ENCODE measurements at places on chromosomes 4 and X.

GRCh38 chrX:118862091-118862490 is 38.5 kb downstream of the ZCCHC12 start:
- DNase-seq = no peak

GRCh38 chr4:39657465-39657864 is 18.8 kb upstream of the SMIM14 start:
- no peak for DNase-seq

DNA sequence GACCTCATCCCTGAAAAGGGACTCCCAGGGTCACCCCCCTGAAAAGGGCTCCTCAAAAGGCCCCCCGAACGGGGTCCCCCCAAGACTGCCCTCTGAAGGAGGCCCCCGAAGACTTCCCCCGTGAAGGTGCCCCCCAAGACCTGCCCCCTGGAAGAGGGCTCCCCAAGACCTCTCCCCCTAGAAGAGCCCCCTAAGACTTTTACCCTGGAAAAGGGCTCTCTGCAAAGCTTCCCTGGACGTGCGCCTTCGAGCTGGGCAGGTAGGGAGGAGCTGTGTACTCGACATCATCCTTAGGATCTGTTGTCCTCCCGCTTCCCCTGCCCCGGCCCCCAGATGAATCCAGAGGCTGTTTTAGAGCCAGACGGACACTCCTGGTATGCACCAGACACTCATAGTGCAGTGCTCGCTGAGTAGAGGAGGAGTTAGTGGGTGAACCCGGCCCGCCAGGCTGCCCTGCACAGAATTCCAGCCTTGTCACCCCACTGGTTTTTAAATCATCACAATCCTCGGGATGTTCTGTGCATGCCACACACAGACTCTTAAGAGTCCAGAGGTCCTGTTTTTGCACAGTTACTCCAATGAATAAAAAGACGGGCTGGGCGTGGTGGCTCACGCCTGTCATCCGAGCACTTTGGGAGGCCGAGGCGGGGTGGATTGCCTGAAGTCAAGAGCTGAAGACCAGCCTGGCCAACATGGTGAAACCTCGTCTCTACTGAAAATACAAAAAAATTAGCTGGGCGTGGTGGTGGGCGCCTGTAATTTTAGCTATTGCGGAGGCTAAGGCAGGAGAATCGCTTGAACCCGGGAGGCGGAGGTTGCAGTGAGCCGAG is 5.7 kb upstream of the SLC25A6 start:
- DNase-seq = no peak

GRCh38 chrX:38817004-38817703 is 15.9 kb downstream of the MID1IP1 start:
- no peak for DNase-seq

GRCh38 chr4:89797117-89797516 is 39.8 kb downstream of the SNCA start:
- DNase-seq = no peak
